Iris pigment epithelial cell (primary cell): ENCODE measurements at places on chromosomes 4 and X.
A peak's percentile ranks its signal among the peaks of the same experiment; 100 is the strongest.

GRCh38 chr4:14065406-14065805, 437.9 kb upstream of the BOD1L1 start:
- no peak for DNase-seq

- DNase-seq: peak; percentile 81
Observed at GRCh38 chrX:101265869-101266428, 25.2 kb downstream of the TAF7L start.

DNA sequence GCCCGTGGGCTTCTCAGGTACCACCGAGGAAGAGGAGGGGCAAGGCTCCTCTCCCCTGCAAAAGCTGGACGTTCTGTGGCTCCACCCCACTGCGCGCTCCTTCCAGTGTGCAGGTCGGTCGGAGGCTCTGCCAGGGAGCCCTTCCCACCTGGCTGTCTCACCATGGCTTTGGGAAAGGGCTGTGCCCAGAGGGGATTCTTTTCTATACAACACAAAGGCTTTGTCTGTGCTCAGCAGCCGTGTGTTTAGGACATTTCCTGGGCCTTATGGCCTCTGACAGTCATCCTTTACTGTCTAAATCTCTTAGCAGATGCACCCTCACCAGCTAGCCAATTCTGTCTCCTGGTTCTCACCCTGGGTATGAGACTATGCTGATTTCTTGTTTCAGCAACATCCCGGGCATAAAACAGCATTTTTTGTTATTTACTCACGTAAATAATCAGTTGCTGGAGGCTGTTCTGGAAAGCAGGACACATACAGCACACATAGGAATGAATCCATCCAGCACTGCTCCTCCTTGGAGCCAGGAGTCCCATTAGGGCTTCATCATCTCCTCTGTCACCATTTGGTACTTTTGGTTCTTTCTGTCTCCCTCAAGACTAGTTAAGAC, 20.4 kb upstream of the ATXN3L start:
- no peak for DNase-seq

DNA sequence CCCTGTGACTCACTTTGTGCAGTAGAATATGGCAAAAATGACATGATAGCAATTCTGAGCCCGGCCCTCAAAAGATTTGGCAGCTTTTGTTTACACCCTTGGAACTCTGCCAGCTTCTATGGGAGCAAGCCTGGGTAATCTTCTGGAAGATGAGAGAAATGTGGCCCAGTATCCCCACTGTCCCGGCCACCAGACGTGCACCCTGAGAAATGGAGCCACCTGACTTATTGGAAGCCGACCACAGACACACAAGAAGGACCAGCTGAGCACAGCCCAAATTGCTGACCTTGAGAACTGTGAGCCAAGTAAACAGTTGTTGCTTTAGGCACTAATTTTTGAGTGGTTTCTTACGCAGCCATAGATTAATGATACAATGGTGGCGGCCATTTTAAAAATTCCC, 197.0 kb downstream of the STIM2 start:
- no peak for DNase-seq

- no peak for DNase-seq
Observed at GRCh38 chr4:148068065-148068911, 336.4 kb downstream of the ARHGAP10 start.

DNA sequence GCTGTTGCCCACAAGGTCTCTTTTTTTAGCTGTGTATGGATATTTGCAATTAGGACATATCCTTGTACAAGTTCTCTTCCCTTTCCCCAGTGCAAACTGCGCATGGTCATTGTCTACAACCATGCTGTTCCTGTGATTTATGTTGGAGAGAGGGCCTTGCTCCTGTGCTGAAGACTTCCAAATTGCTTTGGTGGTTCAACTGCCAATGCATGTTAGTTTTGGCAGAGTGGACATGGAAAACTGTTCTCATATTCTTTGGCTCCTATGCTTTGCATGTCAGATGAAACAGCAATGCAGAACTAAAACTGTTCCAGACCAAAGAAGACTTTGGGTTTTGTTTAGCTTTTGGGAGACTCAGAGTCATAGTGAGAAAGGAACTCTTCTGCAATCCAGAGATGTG, 148.8 kb upstream of the EDNRA start:
- DNase-seq: no peak

GRCh38 chr4:42683393-42683792, 26.5 kb upstream of the ATP8A1 start:
- no peak for DNase-seq

DNA sequence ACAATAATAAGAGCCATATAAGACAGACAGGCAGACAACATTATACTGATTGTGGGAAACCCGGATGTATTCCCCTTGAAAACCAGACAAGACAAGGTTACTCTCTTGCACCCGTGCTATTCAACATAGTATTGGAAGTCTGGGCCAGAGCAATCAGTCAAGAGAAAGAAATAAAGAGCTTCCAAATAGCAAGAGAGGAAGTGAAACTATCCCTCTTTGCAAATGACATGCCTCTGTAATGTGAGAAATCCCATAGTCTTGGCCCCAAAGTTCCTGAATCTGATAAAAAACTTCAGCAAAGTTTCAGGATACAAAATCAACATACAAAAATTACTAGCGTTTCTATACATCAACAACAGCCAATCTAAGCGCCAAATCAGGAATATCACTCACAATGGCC, 102.1 kb downstream of the DCAF12L2 start:
- DNase-seq: no peak

- DNase-seq: no peak
Observed at GRCh38 chr4:39881789-39882188, 95.9 kb downstream of the PDS5A start.

DNA sequence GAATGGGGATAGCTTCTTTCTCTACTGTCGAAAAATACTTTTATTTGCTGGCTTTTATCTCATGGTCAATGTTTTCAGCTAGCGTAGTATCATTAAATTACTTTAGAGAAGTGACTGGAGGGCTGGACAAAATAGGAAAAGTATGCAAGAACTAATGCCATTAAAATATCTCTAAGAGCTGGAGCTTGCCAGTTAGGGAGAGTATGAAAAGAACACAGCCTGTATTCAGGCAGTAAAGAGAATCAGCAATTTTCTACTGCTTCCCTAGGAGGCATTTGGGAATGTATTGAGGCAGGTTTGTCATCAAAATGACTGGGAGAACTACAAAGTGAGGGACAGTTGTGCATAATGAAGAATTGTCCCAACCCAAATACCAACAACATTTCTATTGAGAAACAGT, 43.0 kb upstream of the FTHL17 start:
- DNase-seq: no peak

GRCh38 chr4:68466185-68466584, 18.9 kb downstream of the TMPRSS11E start:
- DNase-seq: peak; percentile 72
